RWPE1 (cell line): ENCODE measurements at places on chromosomes 2 and 18.
A peak's percentile ranks its signal among the peaks of the same experiment; 100 is the strongest.

DNA sequence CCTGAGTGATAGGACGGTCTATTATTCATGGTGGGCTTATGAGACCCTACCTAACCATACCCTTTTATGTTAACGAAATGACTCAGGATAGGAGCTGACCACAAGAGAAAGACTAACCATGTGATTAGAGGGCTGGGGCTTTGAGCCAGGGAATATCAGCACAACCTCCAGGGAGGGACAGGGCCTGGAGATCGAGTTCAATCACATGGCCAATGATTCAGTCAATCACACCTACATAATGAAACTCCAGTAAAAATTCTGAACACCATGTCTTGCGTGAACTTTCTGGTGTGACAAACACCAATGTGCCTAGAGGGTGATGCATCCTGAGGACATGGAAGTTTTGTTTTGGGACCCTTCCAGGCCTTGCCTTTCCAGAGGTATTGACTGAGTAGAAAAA lies 2.2 kb upstream of the TEX51 start:
- no peak for DNase-seq

DNA sequence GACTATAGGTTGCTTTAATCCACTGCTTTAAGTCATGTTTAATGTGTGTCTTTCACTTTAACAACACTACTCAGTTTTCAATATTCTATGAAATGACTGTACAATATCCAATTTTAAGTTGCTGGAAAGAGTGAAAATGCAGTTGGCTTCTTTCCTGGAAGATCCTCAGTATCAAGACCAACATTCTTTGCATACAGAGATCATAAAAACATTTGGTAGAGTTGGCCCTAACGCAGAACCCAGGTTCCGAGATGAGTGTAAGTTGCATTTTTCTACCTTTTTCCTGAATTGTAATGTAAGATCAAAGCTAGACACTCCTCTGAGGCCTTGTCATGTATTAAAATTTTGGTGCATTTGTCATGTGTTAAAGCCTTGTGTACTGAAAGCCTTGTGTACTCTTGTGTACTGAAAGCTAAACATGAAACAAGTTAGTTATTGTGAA lies 42.9 kb upstream of the TNFRSF11A start:
- peak; percentile 1 for DNase-seq

- peak; percentile 29 for DNase-seq
Measured at GRCh38 chr18:22214731-22215528, 45.5 kb downstream of the GATA6 start.

DNA sequence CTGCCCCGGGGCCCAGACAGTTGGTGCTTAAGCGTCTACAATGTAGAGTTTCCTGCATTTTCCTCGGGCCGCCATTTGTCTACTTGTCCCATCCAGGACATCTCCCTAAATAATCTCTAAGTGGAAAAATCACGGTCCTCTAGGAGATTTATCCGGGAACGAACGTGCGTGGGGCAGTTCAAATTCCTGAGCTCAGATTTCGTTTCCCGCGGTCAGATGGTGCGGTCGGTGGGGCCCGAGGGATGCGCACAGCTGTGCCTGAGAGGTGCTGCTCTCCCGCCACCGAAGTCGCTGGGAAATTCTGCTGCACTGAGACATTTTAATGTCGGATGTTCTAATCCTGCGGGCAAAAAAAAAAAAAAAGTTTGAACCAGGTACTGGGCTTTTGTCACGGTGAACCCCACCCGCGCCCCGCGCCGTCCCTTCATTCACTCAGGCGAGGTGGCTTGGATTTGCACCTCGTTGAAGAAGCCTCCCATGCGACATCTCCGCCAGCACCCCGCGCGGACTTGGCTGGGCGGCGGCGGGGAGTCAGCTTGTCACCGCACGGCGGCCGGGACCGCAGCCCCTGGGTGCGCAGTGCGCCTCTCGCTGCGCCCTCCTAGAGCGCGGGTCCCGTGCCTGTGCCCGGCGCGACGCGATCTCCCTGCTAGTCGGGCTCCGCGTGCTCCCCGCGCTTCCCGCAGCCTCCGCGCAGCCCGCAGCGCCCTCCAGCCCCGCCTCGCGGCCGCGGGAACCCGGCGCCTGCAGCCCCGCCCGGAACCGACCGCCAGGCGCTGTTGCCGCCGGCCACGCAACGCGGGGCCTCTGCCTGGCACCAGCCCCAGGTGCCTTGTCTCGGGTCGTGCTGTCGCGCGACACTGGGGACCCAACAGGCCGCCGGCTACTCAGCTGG lies 191.9 kb upstream of the TCF4 start:
- DNase-seq = peak; percentile 12

- DNase-seq = peak; percentile 20
Measured at GRCh38 chr18:51537487-51537886, 340.0 kb upstream of the MEX3C start.

GRCh38 chr2:13576406-13577036 lies 859.8 kb downstream of the TRIB2 start:
- DNase-seq = no peak

GRCh38 chr18:29174891-29175290 lies 998.0 kb upstream of the CDH2 start:
- no peak for DNase-seq

DNA sequence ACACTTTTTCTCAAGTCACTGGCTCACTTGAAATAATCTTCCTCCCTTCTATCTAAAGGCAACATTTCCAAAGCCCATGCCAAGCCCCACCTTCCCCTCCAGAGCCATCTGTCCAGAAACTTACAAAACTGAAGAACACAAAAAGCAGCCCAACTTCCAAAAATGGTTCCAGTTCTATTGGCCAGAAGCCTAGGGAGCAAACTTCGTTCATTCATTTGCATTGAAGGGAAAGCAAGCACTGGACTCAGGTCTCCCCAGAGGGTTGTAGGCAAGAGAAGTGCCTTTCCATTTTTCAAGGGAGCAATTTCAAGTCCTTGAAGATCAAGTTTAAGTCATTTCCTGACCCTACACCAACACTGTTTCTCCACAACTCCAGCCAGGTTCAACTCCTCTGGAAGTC lies 585.0 kb downstream of the BCL11A start:
- no peak for DNase-seq

- no peak for DNase-seq
Measured at GRCh38 chr18:23244401-23244800, 109.1 kb downstream of the CABLES1 start.

GRCh38 chr2:152613235-152613634 lies 104.0 kb downstream of the PRPF40A start:
- DNase-seq = no peak

GRCh38 chr18:35158728-35159450 lies 81.9 kb upstream of the ZNF397 start:
- DNase-seq = no peak

DNA sequence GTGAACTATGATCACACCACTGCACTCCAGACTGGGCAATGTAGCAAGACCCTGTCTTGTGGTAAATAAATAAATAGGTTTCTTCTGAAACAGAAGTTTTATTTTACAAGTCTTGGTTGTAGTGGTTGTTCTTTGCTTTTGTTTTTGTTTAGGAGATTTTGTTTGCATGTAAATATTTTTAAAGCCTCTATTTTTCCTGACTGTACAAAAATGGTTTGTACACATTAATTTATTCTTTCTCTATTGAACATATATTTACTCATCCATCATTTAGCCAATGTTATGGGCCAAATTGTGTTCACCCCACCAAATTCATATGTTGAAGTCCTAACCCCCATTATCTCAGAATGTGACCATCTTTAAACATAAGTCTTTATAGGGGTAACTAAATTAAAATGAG lies 580.1 kb downstream of the EPHA4 start:
- no peak for DNase-seq

GRCh38 chr18:12474876-12475275 lies 67.1 kb downstream of the PRELID3A start:
- DNase-seq = no peak

DNA sequence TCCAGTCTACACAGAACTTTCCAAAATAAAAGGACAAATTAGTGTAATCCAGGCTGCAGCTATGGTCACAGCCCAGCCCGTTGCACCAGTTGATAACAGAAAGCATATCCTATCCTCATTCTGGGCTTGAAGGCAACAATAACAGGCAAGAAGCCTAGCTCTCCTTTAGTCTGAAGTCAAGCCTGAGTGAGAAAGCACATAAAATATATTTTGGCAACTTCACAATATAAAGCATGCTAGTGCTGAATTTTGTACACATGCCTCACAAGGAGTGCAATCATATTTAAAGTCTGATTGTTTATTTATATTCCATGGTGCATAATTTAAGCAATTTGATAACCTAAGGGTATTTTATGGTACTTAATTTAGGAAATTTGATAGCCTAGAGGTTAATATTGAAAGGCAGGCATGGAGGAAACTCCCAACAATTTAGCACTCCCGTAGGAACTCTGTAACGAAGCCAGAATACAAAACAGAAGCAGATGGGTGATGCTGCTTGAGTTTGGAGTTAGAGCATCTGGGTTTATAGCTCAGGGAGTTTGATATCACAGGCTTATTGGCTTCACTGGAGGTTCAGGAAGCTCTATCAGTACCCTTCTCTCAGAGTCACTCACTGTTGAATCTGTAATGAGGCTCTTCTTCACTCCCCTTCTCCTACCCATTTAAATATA lies 1199.1 kb upstream of the GYPC start:
- DNase-seq = no peak

- no peak for DNase-seq
Measured at GRCh38 chr2:7987992-7988391, 693.9 kb upstream of the ID2 start.

- DNase-seq = peak; percentile 65
Measured at GRCh38 chr2:173027181-173028128, 48.2 kb upstream of the MAP3K20 start.

DNA sequence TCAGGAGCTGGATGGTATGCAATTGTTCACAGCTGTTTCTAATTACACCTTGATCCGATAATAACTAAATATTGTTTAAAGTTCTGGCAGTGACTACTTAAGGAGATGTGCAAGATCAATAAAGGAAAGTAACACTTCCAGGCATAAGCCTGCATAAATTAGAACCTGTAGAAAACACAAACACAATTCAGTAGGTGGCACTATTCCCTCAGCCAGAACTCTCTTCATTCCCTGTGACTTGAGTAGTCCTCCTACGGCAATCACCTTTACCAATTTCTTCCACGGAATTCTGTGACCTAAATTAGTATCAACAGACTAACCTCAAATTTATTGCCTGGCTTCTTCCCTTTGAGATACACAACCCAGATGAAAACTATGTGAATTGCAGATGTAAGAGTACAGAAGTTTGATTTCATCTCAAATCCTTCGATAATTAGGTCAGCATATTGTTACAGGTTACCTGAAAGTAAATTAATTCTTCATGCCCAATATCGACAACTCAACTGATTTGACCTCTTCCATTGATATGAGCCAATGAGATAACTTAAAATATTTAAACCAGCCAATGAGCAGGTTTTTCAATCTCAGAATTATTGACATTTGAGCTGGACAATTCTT lies 137.8 kb downstream of the PID1 start:
- DNase-seq = peak; percentile 39

DNA sequence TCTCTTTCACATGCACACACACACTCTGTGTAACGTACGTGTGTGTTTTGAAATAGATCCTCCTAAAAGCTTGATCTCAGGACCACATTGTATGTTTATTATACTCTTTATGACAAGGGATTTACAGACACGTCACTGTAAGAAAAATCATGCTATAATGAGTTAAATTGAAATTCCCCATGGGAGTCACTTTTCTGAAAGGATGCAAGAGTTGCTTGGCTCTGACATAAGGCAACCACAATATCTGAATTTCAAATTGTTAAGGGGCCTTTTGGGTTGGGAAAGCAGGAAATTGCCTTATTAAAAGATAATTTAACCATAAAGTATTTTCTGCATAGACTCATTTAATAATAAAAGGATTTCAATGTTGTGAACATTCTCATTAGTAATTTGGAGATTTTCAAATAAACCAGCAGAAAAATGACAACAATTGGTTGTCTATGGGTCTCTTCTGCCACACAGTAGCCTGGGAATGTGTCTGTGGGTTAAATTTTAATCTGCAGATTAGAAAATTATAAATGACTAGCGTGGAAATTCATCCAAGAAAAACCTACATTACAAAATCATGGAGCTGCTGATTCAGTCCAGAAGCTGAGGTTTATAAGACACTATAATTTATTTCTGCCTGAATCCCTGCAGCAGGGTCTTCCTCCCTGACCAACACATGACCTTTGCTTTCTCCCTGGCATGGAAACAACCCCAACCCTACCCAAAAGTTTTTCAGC lies 75.9 kb upstream of the PID1 start:
- no peak for DNase-seq

DNA sequence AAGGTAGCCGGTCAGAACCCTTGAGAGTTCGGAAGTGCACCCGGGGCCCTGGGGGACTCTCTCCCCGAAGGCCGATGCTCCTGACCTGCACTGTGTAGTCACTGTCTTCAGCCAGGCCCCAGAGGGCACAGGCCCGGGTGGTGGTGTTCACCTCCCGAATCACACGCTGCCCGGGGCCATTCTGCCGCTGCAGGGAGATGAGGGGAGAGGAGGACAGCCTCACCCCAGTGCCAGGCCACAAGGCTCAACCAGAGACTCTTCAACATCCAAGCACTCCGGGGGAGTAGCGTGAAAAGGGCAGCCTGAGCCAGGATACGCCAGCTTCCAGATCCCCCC lies 1.1 kb downstream of the FNDC4 start:
- DNase-seq = no peak

GRCh38 chr2:57685032-57685431 lies 361.6 kb upstream of the VRK2 start:
- no peak for DNase-seq

- DNase-seq = peak; percentile 20
Measured at GRCh38 chr2:132437852-132438669, 21.5 kb downstream of the GPR39 start.

DNA sequence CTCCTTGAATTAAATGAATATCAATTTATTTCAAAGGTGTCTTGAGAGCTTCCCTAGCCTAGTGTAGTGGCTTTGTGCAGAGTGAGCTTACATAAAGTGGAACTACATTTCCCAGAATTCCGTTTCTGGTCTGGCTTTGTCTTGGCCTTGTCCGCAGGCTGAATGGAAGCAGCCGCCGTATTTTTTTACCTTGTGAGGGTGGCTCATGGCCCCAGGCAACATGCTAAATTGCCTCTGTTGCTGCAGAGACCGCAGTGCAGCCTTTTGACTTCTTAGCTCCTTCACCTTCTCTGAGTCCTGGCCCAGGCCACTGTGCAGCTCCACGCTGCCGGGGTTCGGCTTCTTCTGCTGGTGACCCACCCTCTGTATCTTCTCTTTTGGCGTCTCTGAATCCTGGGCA lies 114.8 kb upstream of the SLC38A11 start:
- DNase-seq = no peak

GRCh38 chr2:96153291-96153713 lies 8.1 kb upstream of the DUSP2 start:
- no peak for DNase-seq

DNA sequence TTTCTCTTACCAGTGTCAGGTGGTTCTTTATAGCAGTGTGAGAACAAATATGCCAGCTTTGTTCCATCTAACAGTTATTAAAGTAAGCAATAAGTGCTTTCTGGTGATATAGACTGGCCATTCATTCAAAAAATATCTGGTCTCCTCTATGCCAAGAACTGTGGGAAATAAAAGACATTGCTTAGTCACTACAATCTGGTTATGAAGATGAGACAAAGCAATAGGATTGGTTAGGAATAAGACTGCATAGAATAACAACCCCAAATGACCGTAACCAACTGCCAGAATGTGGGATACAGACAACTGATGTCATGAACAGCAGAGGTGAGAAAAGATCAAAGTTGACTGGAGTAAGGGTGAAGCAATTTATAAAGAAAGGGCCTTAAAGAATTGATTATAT lies 83.8 kb downstream of the MBD2 start:
- no peak for DNase-seq
